WTC11 (cell line): ENCODE measurements at places on chromosomes 16 and 17. TPM values are rescaled to one million over a fixed set of nuclear protein-coding genes. Genes with fewer than 3 reads are reported as not detected.
A peak's percentile ranks its signal among the peaks of the same experiment; 100 is the strongest.

The EVPLL gene
- total RNA-seq = not detected in 3 replicates

The MMP15 gene
- total RNA-seq = 55.5 to 60.7 TPM (median 58.2 TPM) in 3 replicates

GRCh38 chr17:48718227-48718760 lies 4.0 kb downstream of the PRAC1 start:
- H3K4me3 ChIP-seq = peak overlapping the region; percentile 85
- peak overlapping the region; percentile 91 for H3K27ac ChIP-seq
- no peak for DNase-seq

GRCh38 chr17:49387498-49388289 lies 25.6 kb upstream of the ZNF652 start:
- no peak overlapping the region for H3K27ac ChIP-seq
- H3K36me3 ChIP-seq = no peaks in the 10 kb centered on the region
- no peaks in the 10 kb centered on the region; the same call in 1 of the 2 replicates for H3K27me3 ChIP-seq

- DNase-seq = no peak
- H3K4me3 ChIP-seq = no peak overlapping the region
- H3K27me3 ChIP-seq = no peaks in the 10 kb centered on the region; the same call in 1 of the 2 replicates
- H3K36me3 ChIP-seq = peaks cover 6% of the 10 kb centered on the region; the same call in 1 of the 2 replicates
- peaks cover 14% of the 10 kb centered on the region for H3K4me1 ChIP-seq
Measured at GRCh38 chr16:50282010-50282538, 15.7 kb downstream of the ADCY7 start.

DNA sequence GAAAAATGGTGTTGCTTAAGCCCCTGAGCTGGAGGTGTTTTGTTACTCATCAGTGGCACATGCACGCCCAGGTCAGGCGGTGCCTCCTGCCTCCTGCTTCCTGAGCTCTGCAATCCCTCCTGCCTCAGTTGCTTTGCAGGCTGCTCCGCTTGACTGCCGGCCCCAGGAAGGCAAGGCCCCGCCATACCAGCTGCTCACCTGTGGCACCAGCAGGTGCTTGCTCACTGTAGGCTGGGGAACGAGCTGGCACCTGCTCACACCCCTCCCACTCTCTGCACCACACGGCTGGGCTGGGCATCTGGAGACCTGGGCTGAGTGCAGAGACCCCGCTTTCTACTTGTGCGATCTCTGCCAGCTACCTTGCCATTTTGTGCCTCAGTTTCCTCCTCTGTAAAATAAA lies 200.2 kb downstream of the RBFOX3 start:
- no peaks in the 10 kb centered on the region for H3K36me3 ChIP-seq
- H3K27ac ChIP-seq = no peak overlapping the region
- peaks cover 17% of the 10 kb centered on the region; the same call in 1 of the 2 replicates for H3K4me1 ChIP-seq
- no peak overlapping the region for H3K4me3 ChIP-seq

The MPO gene
- total RNA-seq = not detected in 3 replicates

GRCh38 chr16:86886651-86887050 lies 308.3 kb downstream of the FOXL1 start:
- H3K4me3 ChIP-seq = no peak overlapping the region
- H3K4me1 ChIP-seq = peaks cover 14% of the 10 kb centered on the region
- no peak for DNase-seq
- H3K27me3 ChIP-seq = no peaks in the 10 kb centered on the region
- no peaks in the 10 kb centered on the region for H3K36me3 ChIP-seq
- no peak overlapping the region for H3K27ac ChIP-seq

The NTN1 gene
- 3.0 to 5.5 TPM (median 3.1 TPM) in 3 replicates for total RNA-seq

DNA sequence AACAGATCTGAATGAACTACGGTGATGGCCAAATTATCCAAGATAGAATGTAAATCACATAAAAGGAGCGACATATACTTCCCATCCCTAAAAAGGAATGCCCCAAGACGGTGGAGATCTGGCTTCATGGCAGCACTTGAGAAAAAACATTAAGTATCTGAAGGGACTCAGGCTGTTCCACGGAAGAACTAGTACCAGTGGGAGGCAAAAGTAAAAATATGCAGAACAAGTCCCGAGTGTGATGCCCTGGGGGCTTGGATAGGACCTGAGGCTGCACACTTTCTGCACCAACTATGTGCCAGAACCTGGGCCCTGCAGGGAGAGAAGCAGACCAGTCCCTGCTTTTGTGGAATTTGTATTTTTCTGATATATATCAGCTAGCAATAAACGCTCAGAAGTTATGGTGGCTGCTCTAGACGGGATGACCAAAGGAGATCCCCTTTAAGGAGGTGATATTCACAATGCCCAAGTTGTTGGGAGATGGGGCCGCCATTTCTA lies 539 bp upstream of the CKLF start:
- H3K27me3 ChIP-seq = peaks cover 36% of the 10 kb centered on the region
- no peak for DNase-seq
- peaks cover 35% of the 10 kb centered on the region for H3K4me1 ChIP-seq
- peak overlapping the region; percentile 68 for H3K4me3 ChIP-seq
- peaks cover 4% of the 10 kb centered on the region for H3K36me3 ChIP-seq

- no peak for DNase-seq
- no peak overlapping the region for H3K27ac ChIP-seq
Measured at GRCh38 chr17:50362661-50363060, 10.3 kb downstream of the MRPL27 start.

The SMIM36 gene
- total RNA-seq = not detected in 3 replicates

DNA sequence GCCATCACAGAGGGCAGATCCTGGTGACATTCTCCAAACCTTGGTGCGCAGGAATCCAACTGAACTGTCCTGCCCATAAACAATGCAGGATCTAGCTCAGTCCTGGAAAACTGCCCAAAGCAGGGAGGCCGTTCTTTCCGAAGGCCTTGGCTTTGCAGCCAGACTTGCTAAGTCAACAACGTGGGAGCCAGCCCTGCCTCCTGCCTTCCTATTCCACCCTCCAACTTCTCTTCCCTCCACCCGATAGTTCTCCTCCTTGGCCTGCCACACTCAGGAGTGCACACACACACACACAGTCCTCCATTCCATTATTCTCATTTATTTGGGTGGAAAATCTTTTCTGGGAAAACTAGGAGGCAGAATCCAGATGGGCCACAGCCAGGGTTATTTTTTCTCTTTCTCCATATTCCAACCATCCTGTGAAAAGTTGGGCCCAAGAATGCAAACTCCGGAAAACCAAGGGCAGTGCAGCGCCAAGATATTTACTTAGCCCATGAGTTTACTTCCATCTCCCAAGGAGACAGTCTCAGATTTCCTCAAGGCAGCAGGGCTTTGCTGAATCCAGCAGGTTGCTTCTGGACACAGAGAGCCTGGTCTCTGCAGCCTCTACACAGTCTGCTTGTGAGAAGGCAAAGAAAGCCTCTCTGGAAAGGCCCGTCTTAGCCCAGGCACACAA lies 15.8 kb downstream of the COPRS start:
- H3K4me3 ChIP-seq = no peak overlapping the region
- no peak overlapping the region for H3K27ac ChIP-seq
- H3K36me3 ChIP-seq = no peaks in the 10 kb centered on the region
- H3K27me3 ChIP-seq = peaks cover 5% of the 10 kb centered on the region; the same call in 1 of the 2 replicates
- H3K4me1 ChIP-seq = no peaks in the 10 kb centered on the region
